ENCODE measurements at places on chromosomes 13 and 19.

- DNase-seq: no peak
Observed at GRCh38 chr13:71721104-71721503, 145.9 kb downstream of the DACH1 start.

DNA sequence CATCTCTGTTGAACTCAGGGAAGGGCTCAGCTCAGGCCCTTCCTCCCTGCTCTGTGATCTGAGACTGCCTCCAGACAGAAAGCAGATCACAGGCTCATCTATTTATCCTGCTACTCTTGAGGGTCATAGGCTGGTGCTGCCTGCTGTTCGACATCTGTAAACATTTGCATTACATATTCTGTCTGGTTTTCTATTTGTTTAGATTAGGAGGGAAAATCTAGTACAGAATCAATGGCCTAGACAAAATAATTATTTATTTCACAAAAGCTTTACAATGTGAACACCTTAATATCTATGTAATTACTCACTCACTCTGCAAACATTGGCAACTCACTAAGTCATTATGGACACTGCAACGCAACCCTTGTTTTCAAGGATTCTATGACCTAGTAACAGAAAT, 43.0 kb downstream of the CEP89 start:
- no peak for DNase-seq

- DNase-seq: no peak
Observed at GRCh38 chr13:50676602-50677001, 166.9 kb downstream of the DLEU7 start.

- DNase-seq: no peak
Observed at GRCh38 chr19:55339889-55340783, 460 bp downstream of the KMT5C start.

DNA sequence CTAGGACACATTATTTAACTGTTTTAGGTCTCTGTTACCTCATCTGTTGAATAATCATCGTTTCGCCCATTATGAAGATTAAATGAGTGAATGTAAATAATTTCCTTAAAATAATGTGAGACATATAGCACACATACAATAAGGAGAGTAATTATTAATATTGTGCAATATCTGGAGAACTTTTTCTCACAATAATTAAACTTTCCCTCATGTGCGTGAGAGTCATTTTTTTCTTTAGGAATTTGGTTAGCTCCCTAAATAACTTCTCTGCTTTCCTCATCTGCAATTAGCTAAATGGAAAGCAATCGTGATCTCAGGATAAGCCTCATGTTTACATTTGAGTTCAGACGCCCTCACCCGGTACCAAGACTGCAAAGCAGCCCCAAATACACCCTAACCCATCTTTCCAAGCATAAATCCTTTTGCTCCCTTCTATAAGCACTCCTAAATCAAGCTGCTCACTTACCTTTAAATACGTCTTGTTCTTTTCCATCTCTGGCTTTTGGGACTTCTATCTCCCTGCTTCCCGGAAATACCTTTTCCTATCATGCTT, 78.8 kb downstream of the MZT1 start:
- no peak for DNase-seq

- no peak for DNase-seq
Observed at GRCh38 chr13:71663431-71663830, 203.6 kb downstream of the DACH1 start.

DNA sequence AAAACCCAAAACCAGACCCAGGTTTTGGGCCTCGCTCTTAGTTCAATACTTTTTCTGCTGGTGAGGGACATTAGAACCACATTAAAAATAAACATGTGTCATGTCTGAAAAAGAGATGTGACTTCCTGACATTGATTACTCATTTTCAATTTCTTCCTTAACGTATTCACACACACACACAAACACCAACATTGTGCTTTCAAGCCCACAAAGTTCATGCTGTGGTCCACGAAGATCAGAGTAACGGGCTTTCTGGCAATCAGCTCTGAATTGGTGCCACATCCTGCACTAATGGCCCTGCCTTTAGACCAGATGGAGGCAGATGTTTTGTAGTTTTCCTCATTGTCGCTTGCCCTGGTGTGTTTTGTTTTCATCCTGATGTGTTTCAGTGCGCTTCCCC, 47.9 kb upstream of the POMP start:
- no peak for DNase-seq

DNA sequence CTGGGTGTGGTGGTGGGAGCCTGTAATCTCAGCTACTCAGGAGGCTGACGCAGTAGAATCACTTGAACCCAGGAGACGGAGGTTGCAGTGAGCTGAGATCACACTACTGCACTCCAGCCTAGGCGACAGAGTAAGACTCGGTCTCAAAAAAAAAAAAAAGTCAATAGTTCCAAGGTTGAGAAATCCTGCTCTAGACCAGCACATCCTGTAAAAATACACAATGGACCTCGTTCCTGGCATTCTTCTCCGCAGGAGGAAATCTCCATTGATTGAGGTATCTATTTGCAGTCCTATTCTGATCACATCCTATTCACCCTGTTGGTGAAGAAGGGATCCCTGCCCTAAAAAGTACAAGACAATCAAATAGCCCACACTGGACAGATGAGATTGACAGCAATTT, 15.2 kb downstream of the ZFP14 start:
- no peak for DNase-seq

DNA sequence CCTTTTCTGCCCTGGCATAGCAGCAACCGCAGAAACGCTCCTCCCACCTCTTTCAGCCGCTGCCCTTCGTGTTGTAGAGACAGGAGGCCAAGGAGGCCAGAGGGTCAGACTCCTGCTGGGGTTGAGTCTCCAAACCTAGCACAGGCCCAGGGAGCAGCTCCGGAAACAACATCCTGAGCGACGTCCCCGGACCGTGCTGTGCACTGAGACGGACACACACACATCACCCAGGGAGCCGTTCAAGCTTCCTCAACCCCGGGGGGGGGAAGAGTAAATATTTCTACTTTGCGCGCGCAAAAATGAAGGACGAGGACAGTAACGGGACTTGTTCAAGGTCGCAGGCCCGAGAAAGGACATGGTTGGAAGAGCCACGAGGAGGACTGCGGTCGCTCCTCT, 657 bp downstream of the ZNF550 start:
- no peak for DNase-seq

DNA sequence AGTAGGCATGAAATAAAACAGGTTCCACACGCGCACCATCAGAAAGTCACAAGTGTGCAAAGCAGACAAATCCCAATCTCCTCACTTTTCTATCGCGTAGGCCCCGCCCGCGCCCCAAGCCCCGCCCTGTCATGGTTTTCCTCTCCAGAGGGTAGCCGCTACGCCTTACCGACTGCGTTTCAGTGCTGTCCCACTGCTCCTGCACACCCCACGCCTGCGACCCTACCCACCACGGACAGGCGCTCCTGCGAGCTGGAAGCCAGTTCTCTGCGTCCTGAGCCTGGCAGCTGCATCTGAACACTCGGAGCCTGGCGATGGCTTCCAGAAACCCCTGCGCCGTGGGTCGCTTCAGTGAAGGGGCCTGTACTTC, 379 bp upstream of the ZNF470 start:
- DNase-seq: peak; percentile 10

DNA sequence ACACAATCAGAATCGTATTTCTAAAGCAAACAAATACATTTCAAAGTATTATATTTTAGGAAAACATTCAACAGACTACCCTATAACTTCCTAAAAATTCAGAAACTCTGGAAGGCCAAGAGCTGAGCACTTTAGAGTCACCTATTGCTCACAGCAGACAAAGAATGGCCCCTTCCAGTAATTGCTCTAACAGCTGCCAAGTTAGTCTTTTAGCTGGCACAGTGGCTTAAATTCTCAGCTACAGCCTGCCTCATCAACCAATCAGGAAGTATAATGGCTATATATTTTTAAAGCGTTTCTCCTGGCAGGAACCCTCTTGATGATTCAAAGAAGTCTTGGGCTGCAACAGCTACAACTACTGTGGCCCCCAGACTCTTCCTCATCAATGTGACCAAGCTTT, 14.9 kb upstream of the SLITRK5 start:
- no peak for DNase-seq

GRCh38 chr13:111247552-111247951, 72.9 kb upstream of the TEX29 start:
- no peak for DNase-seq

DNA sequence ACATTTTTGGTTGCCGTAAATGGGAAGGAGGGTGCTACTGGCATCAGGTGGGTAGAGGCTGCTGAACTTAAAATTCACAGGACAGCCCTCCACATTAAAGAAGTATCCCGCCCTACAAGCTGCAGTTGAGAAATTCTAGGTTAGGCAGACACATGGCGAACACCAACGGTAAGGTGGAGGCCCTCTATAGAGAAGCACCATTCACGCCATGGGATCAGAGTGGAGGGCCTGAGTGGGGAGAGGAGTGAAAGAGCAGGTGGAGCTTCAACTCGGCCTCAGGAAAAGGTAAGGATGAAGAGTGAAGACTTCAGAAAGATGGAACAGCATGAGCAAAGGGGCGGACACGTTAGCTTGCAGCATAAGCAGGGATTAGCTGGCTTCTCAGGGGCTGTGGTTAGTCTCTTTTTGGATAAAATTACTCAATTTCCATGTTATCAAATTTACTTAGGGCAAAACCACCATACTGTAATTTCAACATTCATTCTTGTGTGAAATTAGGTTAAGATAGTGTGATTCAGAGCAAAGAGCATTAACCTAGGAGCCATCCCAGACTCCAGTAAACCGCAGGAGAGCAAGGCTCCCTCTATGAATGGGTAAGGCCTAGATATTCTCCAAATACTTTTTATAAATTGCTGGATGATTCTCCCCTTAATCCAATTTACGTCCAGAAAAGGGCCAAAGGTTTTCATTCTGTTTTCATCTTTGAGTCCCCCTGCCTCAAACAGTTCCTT, 1.2 kb downstream of the EEF1AKMT1 start:
- no peak for DNase-seq

DNA sequence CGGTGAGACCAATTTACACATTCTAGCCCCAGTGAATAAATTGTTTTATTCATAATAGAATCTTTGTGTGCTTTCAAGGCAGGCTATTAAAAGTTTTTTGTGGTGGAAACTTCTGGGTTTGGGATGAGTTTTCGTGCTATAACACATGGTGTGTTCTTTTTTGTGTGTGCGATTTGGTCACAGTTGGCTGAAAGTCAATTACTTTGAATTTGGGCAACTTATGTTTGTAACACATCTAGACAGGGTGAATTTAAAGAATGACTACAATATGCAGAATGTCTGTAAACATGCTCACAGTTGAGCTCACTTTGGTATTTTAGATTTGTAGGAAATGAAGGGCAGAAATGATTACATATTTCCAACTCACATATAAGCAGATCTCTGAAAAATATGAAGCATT, 307.1 kb downstream of the OXGR1 start:
- no peak for DNase-seq

- DNase-seq: no peak
Observed at GRCh38 chr13:42821437-42821836, 40.1 kb downstream of the FAM216B start.

DNA sequence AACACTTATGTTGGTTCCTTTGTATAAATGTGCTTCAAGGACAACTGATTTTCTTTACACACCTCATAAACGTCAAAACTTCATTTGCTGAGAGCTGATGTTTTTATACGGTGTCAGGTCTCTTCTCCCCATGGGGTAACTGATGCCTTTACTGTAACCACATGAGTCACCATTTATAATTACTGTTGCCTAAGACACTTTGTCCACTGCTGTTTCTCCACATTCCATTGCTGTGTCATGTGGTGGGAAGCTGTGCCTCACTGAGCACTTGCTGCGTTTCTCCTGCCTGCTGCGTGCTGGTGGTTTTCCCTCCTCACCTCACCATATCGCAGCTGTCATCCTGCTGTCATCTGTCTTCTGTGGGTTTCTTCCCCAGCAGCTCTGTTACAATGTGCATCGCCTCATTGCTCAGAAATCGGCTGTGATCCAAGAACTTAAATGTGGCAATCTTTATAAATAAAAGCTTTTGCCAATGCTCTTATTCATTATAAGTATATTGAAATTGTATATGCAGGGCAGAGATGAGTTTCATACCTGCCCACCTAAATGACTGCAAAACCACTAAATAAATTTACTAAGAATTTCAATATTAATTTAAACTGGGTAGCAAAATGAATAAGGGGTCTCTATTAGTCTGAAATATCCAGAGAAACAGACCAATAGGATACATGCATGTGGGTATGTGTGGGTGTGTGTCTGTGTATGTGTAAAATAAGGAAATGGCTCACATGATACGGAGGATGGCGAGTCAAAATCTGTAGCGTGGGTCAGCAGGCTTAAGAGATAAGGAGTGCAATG, 547.0 kb upstream of the SLITRK5 start:
- no peak for DNase-seq

DNA sequence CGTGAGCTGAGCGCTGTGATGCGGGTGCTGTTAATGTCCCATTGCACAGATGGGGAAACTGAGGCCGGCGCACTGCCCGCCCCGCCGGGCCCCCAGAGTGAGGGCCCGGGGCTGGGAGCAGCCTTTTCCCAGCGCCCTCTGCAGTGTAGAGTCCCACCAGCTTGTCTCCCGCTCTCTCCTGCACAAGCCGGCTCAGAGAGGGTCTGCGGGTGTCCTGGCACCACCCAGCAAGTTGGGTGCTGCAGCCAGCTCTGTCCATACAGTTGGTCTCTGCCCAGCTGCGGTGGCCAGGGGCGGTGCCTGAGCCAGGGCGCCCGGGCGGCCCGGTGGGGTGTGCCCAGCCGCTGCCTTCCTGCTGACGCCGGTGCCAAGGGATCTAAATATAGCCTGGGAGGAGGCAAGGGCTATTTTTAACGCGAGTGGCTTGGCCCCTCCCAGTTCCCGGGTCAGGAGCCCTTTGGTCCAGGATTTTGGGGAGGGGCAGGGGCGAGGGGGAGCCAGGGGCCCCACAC, 19.3 kb downstream of the GADD45B start:
- no peak for DNase-seq

DNA sequence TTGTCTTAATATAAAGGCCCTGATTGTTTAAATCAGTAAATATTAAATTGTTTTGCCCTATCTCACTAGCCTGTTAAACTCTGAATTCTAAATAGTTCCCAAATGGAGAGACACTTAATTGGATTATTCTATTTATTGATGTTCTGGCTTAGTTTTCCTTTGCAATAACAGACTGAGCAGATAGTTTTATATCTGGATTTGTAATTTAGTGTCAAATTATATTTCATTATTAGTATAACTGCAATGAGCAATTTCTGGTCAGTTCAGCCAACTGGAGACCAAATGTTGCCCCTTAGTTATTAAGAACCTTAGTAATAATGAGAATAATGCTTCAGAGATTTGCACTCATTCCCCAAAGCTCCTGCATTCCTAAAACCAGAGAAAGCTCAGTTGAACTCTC, 10.1 kb downstream of the FAM124A start:
- DNase-seq: no peak

DNA sequence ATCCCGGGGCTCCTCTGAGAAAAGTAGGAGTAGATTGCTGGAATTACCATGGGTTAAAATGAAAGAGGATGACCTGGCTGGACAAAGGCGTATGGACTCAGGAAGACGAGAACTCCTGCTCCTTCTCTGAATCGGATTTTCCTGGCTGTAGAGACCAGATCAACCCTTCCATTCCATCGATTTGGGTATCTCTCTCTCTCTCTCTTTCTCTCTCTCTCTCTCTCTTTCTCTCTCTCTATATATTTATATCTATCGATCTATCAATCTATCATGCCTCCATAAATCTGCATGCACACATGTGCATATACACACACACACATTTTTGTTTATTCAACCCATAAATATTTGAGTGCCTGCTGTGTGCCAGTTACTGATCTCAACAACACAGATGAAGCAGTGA, 234.9 kb downstream of the LMO7 start:
- no peak for DNase-seq

GRCh38 chr13:39877134-39877533, 221.7 kb downstream of the COG6 start:
- no peak for DNase-seq

- no peak for DNase-seq
Observed at GRCh38 chr19:21127001-21127400, 14.8 kb upstream of the ZNF431 start.

GRCh38 chr19:44643605-44644401, at the start of gene PVR:
Gene PVR, plus strand, starts transcription at chr19:44643910. Its CDS starts 187 bp downstream, at chr19:44644097.
- no peak for DNase-seq
